Prostate gland (tissue), 2 donors: ENCODE measurements at places on chromosomes 6 and 20. TPM values are rescaled to one million over a fixed set of nuclear protein-coding genes. Genes with fewer than 3 reads are reported as not detected.

DNA sequence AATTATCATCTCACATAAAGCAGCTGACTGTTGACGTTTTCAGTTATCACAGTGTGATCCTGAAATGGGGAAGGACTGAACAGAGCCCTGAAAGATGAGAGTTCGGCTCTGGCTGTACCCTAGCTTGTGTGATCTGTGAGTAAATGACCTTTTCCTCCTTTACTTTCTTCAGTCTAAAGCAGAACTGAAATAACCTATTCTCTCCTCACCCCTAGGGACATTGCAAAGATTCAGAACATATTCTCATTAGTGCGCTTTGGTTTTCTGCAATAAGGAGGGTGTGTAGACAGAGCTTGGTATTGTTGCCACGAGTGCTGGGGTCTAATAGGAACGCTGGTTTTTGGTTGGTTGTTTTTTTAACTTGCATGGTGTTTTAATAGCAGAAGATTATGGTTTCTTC is 16.7 kb downstream of the FARS2 start:
- no peaks in the 10 kb centered on the region for H3K27me3 ChIP-seq
- H3K36me3 ChIP-seq = no peaks in the 10 kb centered on the region
- no peak overlapping the region for H3K27ac ChIP-seq
- no peaks in the 10 kb centered on the region for H3K4me1 ChIP-seq
- no peak overlapping the region for H3K4me3 ChIP-seq

- H3K27ac ChIP-seq = no peak overlapping the region
- H3K4me1 ChIP-seq = peaks cover 2% of the 10 kb centered on the region
- H3K27me3 ChIP-seq = no peaks in the 10 kb centered on the region
- DNase-seq = no peak
- H3K36me3 ChIP-seq = no peaks in the 10 kb centered on the region
- H3K4me3 ChIP-seq = peak overlapping the region; percentile 20
These were observed 60.4 kb downstream of the SRC start for GRCh38 chr20:37406010-37406998.

DNA sequence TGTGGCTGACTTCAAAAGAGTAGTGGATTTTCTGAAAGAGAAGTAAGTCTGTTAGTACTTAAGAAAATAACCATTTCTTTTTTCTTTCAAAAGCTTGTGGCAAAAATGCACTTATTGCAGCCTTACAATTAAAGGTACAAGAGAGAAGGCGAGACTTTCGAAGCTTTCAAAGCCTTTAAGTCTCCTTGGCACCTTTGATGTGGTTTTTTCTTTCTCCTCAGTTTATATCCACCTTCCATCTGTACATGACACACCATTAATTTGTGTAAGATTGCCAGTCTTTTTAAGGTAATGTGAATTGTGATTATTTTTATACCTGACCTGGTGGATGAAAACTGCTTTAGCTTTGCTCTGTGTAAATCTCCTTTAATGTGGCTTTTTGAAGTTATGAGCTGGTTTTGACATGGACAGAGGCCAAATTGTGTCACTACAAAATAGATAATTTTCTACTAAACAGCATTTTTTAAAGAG is 466.1 kb downstream of the CDKAL1 start:
- no peaks in the 10 kb centered on the region for H3K4me1 ChIP-seq
- no peaks in the 10 kb centered on the region for H3K36me3 ChIP-seq
- H3K27me3 ChIP-seq = no peaks in the 10 kb centered on the region
- no peak overlapping the region for H3K27ac ChIP-seq
- no peak overlapping the region for H3K4me3 ChIP-seq
- no peak for DNase-seq

The PACRG gene
- total RNA-seq = 2.9 TPM

The TAGAP gene
- total RNA-seq = 2.6 TPM
